Sigmoid colon (tissue), 7 donors: ENCODE measurements at places on chromosomes 4 and X. TPM values are rescaled to one million over a fixed set of nuclear protein-coding genes. Genes with fewer than 3 reads are reported as not detected.

NCAPG gene
- total RNA-seq = 0.28 TPM

FGFRL1 gene
- 6.1 TPM for total RNA-seq

SULT1B1 gene
- 1.2 TPM for total RNA-seq

CYTL1 gene
- 2.0 TPM for total RNA-seq

IGFBP7 gene
- 474 TPM for total RNA-seq

GRCh38 chr4:1997712-1998111 lies 11.1 kb downstream of the NELFA start:
- H3K4me3 ChIP-seq = no peak overlapping the region
- DNase-seq = no peak
- no peaks in the 10 kb centered on the region for H3K4me1 ChIP-seq
- H3K36me3 ChIP-seq = no peaks in the 10 kb centered on the region

DNA sequence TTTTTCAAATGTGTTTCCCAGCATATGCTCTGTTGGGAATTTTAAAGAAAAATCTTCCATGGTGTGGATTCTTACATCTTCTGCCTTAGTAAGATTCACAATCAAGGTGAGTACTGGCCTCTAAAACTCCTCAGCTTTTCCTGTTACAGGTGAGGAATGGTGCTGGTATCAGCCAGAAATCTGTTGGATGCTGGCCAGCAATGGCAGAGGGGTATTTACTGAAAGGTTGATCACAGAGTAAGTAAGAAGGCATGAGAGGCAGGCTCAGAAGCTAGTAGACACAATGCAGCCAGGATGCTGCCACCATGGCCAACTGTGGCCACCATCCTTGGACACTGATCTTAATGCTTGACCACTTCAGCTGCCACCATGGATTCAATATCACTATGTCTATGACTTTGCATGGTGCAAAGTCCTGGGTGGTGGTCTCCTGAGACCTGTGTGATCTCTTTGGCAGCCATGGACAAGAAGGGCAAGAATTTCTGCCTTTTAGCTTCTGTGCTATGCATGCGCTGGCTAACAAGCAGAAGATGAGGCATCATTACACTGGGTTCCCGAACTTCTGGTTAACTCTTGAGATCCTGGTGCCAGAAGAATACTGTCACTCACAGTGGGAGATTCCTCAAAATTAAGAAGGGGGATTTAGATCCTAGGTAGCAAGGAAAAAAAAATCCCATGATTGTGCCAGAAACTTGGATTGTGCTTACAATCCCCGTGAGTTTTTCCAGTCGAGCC lies 60.2 kb downstream of the CHRNA9 start:
- H3K36me3 ChIP-seq = no peaks in the 10 kb centered on the region
- no peak overlapping the region for H3K27ac ChIP-seq
- H3K4me1 ChIP-seq = no peaks in the 10 kb centered on the region

DNA sequence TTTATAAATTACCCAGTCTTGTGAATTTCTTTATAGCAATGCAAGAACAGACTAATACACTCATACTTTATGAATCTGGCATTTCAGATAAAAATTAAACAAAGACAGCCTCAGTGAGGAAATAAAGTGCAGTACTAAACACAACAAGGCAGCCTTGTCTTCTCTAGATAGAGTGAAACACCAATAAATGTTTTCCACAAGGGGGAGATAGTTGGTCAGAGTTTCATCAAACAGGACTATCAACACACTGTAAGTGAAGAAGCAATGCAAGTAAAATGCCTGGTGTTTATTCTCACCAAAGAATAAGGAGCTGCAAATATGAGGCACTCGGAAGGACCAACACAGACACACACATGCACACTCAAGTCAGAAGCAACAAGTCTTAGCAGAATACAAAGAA lies 62.8 kb downstream of the FAM9B start:
- no peak overlapping the region for H3K27ac ChIP-seq
- no peak overlapping the region for H3K4me3 ChIP-seq
- DNase-seq = no peak

GRCh38 chrX:27008486-27008885 lies 454.7 kb downstream of the PPP4R3C start:
- no peak overlapping the region for H3K27ac ChIP-seq
- no peaks in the 10 kb centered on the region for H3K36me3 ChIP-seq
- no peak overlapping the region for H3K4me3 ChIP-seq
- H3K4me1 ChIP-seq = no peaks in the 10 kb centered on the region
- no peak for DNase-seq
- H3K27me3 ChIP-seq = no peaks in the 10 kb centered on the region

- no peak overlapping the region for H3K27ac ChIP-seq
- H3K4me1 ChIP-seq = no peaks in the 10 kb centered on the region
- no peak for DNase-seq
- H3K4me3 ChIP-seq = no peak overlapping the region
- H3K27me3 ChIP-seq = no peaks in the 10 kb centered on the region
- H3K36me3 ChIP-seq = no peaks in the 10 kb centered on the region
Measured at GRCh38 chr4:47287735-47288134, 175.8 kb downstream of the COMMD8 start.

- no peaks in the 10 kb centered on the region for H3K36me3 ChIP-seq
- H3K27me3 ChIP-seq = no peaks in the 10 kb centered on the region
- no peak for DNase-seq
- H3K4me3 ChIP-seq = no peak overlapping the region
Measured at GRCh38 chr4:153038623-153039311, 102.6 kb downstream of the FHDC1 start.

- peaks cover 39% of the 10 kb centered on the region for H3K36me3 ChIP-seq
- H3K27me3 ChIP-seq = no peaks in the 10 kb centered on the region
- no peak overlapping the region for H3K4me3 ChIP-seq
Measured at GRCh38 chr4:88730811-88731210, 33.2 kb upstream of the NAP1L5 start.

GRCh38 chr4:107977482-107977881 lies 12.2 kb upstream of the HADH start:
- no peaks in the 10 kb centered on the region for H3K36me3 ChIP-seq
- no peak overlapping the region for H3K4me3 ChIP-seq
- no peaks in the 10 kb centered on the region for H3K4me1 ChIP-seq
- no peak for DNase-seq
- H3K27me3 ChIP-seq = no peaks in the 10 kb centered on the region

DNA sequence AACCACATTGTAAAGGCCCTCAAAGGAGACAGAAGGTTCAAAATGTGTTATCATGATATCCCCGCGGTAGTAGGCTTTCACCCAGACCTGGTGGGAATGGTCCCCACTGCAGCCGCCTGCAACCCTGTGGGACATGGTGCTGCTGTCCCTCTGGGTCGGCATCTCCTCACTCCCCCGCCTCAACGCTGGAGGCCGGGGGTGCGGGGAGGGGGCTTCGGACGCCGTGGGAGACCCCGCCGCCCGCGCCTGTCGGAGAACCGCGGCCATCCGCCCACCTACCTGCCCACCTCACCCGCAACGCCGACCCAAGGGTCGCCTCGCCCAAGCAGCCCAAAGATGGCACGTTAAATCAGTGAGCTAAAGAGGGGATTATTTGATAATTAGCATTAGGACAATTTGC lies 11.2 kb upstream of the ARMCX1 start:
- no peak overlapping the region for H3K4me3 ChIP-seq
- no peaks in the 10 kb centered on the region for H3K27me3 ChIP-seq
- H3K36me3 ChIP-seq = no peaks in the 10 kb centered on the region
- DNase-seq = no peak

GRCh38 chrX:292900-293897 lies 12.0 kb downstream of the PLCXD1 start:
- no peak overlapping the region for H3K4me3 ChIP-seq
- no peaks in the 10 kb centered on the region for H3K27me3 ChIP-seq
- H3K27ac ChIP-seq = no peak overlapping the region
- H3K36me3 ChIP-seq = peaks cover 73% of the 10 kb centered on the region
- peak; percentile 49 for DNase-seq
- no peaks in the 10 kb centered on the region for H3K4me1 ChIP-seq

- no peaks in the 10 kb centered on the region for H3K36me3 ChIP-seq
- no peak overlapping the region for H3K27ac ChIP-seq
- no peaks in the 10 kb centered on the region for H3K4me1 ChIP-seq
- no peak for DNase-seq
- H3K4me3 ChIP-seq = no peak overlapping the region
Measured at GRCh38 chrX:96438803-96439202, 245.8 kb upstream of the DIAPH2 start.

GRCh38 chr4:178280362-178280761 lies 838.1 kb upstream of the AGA start:
- H3K36me3 ChIP-seq = no peaks in the 10 kb centered on the region
- no peak overlapping the region for H3K27ac ChIP-seq
- H3K27me3 ChIP-seq = no peaks in the 10 kb centered on the region
- no peaks in the 10 kb centered on the region for H3K4me1 ChIP-seq
- no peak for DNase-seq

DNA sequence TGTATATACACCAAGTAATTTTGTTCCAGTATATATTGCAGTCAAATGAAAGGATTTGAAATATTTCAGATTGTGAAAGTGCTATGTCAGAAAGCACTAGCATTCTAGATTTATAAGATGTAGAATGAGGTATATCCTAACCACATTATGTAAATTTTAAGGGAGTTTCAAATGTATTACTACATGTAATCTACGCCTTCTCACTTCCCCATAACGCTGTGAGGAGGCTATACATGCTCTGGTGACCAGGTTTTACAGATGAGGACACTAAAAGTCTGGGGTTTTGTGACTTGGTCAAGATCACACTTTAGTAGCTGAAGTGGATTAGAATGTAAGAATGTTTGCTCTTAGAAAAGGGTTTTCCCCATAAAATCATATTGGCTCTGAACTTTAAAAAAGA lies 8.1 kb downstream of the ENPEP start:
- no peaks in the 10 kb centered on the region for H3K4me1 ChIP-seq
- no peak overlapping the region for H3K4me3 ChIP-seq
- DNase-seq = no peak
- no peaks in the 10 kb centered on the region for H3K36me3 ChIP-seq

- DNase-seq = no peak
- no peaks in the 10 kb centered on the region for H3K27me3 ChIP-seq
- peak overlapping the region; percentile 40 for H3K27ac ChIP-seq
- H3K4me3 ChIP-seq = no peak overlapping the region
- peaks cover 22% of the 10 kb centered on the region for H3K4me1 ChIP-seq
Measured at GRCh38 chr4:145808021-145808650, 128.2 kb downstream of the C4orf51 start.

DNA sequence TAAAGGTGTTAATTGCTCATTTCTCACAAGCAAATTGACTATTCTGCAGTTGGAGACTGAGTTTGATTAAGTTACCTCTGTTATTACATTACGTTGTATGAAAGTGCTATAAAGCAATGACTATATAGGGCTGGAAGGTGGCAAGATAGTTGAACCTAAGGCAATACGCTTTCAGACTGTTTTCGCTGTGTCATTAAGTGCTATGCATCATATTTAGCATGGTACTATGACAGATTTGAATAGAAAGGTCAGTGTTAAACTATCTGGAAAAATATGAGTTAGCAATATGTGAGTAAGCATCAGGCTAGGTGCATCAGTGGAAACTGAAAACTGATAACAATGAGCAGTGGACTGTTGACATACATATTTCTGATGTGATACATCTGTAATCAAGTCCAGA lies 206.0 kb upstream of the ARHGAP24 start:
- no peak overlapping the region for H3K27ac ChIP-seq
- H3K36me3 ChIP-seq = no peaks in the 10 kb centered on the region
- H3K27me3 ChIP-seq = no peaks in the 10 kb centered on the region
- DNase-seq = no peak

DNA sequence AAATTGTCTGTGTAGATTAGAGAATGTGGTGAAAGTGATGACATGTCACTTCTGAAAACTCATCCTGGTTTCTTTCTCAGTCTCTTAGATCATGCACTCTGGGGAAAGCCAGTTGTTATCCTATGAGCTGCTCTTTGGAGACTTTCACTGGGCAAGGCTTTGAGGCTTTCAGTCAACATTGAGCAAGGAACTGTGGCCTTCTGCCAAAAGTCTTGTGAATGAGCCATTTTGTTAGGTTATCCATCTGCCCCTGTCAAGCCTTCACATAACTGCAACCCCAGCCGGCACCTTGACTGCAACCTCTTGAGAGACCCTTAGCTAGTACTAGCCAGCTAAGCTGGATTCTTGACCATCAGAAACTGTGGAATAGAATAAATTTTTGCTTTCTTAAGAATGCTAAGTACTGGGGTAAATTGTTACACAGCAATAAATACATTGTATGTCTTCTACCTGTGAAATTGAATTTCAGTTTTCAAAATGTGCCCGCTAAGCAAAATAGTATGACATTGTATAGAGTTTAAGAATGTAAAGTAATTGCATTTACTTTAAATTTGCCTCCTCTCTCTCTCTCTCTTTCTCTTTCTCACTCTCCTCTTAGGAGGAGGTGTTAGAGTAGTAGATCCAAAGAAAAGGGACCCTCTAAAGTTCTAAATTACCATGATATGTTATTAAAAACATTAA lies 1273.0 kb downstream of the RAPGEF2 start:
- no peak overlapping the region for H3K27ac ChIP-seq
- H3K36me3 ChIP-seq = no peaks in the 10 kb centered on the region
- H3K27me3 ChIP-seq = no peaks in the 10 kb centered on the region
- no peaks in the 10 kb centered on the region for H3K4me1 ChIP-seq

DNA sequence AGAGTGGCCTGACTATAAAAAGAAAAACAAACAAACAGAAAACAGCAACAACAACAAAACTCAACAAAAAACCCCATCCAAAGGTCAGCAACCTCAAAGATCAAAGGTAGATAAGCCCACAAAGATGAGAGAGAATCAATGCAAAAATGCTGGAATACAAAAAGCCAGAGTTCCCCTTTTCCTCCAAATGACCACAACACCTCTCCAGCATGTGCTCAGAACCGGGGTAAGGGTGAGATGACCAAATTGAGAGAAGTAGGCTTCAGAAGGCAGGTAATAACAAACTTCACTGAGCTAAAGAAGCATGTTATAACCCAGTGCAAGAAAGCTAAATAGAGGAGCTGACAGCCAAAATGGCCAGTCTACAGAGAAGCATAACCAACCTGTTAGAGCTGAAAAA lies 43.5 kb upstream of the ANTXR2 start:
- no peak for DNase-seq
- H3K27me3 ChIP-seq = no peaks in the 10 kb centered on the region
- H3K4me1 ChIP-seq = no peaks in the 10 kb centered on the region
